Fibroblast of lung (primary cell): ENCODE measurements at places on chromosomes 5 and 9.

DNA sequence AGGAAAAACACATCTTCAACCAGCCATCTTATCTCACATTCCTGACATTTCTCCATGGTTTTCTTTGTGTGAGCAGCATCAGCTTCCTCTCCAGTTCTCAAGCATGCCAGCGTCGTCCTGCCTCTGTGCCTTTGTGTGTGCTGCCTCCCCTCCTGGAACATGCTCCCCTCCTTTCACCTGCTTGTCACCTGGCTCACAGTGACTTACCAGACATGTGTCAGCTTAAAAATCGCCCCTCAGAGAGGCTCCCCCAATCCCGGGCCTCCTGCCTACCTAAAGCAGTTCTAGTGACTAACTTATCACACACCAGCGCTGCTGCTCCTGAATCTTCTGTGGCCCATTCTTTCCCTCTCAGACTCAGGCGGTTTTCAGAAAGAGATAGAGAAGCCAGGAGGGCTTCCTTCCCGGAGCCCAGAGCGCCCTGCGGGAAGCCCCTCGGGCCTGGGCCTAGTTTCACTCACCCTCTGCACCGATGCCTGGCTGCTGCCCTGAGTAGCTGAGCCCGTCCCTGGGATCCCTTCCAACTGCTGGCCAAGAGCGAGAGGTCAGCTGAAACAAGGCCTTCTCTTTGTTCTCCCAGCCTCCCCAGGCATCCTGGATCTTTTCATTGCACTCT, 51.1 kb upstream of the MVB12B start:
- DNase-seq: no peak

GRCh38 chr5:173472164-173472563, 143.9 kb upstream of the STC2 start:
- peak; percentile 99 for DNase-seq

DNA sequence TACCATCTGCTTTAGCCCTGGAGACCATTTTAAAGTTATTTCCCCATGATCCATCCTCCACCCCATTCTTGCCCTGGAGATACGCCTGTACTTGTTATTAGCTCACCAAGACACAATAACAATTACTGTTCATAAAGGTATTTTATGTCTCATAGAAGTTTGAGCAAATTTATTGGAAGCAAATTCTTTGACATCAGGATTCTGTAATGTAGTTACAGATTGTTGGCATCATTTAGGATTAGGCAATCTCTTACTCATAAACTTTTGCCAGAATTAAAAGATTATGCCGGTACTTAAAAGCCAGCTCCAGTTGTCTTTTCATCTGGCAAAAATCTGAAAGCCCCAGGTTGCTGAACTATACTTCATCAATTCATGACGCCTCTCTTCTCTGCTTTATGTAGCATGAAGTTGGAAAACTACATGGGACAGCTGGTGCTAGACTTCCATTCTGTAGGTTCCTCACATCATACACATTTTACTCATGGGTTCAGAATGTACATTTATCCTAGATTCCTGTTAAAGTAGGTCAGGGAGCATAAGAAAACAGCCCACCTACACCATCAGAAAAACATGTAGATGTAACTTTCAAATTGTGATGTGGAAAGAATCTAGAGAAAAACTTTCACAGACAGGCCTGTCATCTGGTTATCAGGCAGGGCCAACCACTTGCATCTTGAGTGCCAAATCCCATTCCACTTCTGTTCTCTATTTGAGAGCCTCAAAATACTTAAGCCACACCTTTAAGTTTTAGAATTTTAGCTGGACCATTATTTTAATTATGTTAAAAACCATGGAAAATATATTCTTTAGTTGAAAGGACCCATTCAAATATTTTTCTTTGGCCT, 14.0 kb downstream of the ATP10B start:
- no peak for DNase-seq

DNA sequence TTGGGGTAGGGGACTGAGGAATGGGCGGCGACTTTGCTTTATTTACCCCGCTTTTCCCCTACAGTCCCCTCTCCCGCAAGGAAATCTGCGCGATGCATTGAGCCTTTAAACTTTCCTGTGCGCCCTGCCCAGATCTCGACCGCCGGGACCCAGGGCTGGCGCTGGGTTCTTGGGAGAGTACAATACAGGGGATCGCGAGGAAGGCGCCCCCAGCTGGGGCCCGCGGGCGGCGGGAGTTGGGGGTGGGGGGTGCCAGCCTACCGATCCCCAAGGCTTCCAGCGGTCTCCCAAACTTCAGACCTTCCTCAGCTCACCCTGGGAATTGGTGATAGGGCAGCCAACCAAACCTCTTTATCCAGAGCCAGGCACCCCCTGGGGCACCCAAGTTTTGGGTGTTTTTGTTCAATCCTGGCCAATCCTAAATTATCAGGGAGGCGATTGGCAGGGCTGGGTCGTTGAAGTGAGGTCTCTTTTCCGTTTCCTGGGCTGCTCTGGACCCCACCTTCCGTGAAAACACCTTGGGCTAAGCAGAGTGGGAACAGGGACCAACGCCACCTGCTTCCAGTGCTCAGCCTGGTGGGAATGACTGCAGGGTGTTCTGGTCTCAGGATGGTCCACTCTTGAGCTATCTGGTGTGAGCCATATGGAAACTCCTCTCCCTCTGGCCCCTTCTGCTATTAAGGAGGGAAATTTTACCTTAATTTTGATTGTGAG, 51.4 kb upstream of the DAB2IP start:
- no peak for DNase-seq

DNA sequence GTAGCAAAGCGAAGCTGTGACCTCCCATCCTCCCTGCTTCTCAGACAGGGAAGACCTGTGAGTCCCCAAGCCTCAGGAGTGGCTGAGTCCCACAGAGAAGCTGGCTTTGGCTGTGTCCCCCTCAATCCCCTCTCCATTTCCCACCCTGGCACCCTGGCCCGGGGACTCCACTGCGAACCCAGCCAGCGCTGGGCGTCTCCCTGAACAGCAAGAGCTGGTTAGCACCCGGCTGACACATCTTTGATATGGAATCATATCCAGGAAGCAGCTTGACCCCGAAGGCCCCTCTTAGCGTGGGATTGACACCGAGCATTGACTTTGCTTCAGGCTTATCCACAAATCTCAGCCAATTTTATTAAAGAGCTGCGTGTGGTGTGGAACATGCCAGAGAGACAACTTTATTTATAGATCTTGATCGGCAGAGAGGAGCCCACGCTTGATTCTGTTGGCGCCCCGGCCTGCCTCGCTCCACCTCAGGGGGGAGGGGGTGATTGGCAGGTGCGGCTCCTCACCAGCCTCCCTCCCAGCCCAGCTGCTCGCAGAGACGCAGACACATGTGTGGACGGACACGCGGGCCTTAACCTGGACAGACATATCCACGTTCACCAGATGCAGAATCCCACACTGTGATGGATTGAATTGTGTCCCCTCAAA, 120.7 kb upstream of the MVB12B start:
- no peak for DNase-seq

DNA sequence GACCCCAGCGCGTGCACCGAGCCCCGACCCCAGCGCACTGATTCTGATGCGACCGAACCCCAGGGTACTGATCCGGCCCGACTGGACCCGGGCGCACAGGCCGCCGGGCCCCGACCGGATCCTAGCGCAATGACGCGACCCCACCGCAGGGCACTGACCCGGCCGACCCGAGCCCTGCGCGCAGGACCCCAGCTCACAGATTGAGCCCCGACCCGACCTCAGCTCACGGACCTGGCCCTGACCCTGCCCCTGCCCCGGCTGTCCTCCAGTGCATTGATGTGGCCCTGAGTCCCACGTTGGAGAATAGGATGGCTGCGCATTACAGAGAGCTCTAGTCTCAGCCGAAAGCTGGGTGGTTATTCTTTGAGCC, 438 bp downstream of the TRIP13 start:
- no peak for DNase-seq

DNA sequence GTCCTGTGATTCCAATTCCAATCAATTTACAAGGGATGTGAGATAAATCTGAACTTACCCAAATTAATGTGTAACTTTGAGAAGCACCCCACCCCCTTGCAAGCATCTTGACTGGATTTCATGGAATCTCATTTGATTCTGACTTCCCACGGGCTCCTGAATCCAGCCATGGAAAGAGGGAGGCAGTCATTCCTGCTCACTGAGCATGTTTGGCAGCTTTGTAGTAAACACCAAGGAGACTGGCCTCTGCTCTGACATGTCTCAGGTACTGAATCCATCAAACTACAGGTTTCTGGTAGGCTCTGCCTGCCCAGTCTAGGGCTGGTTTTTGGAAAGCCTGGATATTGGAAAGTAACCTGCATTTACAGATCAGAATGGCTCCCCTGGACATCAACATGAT, 357.6 kb downstream of the ARHGEF28 start:
- no peak for DNase-seq

GRCh38 chr5:159975462-159976019, 33.4 kb upstream of the TTC1 start:
- peak; percentile 90 for DNase-seq

DNA sequence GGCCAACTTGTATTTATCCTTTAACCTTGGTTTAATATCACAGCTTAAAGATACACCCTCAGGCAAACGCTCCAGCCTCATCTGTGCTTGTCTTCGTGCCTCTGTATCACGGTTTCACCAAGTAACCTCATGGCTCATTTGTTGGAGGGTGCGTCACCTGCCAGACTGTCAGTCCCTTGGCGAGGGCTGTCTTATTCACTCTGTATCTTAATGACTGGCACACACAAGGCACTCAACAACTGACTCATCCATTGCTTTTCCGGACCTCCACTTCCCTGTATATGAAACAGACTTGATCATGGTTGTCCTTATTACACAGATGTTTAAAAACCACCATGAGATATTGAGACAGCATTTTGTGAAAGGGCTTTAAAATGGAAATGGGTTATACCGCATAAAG, 28.0 kb downstream of the LCP2 start:
- DNase-seq: no peak

DNA sequence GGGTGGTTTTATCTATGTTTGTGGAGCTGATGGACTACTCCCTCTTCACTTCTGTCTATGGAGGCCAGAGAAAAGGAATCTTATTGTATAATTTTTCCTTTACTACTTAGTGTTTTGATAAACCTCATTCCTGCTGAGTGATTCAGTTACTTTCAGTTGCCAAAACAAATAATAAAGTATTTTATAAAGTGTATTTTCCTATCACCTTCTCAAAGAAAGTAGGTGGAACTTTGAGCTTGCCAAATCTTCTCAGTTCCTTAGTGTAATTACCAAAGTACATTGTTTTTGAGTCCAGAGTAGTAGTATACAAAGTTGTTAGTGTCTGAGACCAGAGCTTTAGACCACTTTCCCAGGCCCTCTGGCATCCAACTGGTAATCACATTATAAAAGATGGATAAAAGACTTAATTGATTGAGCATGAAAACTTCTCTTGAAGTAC, 13.5 kb downstream of the RABGAP1 start:
- DNase-seq: peak; percentile 76

DNA sequence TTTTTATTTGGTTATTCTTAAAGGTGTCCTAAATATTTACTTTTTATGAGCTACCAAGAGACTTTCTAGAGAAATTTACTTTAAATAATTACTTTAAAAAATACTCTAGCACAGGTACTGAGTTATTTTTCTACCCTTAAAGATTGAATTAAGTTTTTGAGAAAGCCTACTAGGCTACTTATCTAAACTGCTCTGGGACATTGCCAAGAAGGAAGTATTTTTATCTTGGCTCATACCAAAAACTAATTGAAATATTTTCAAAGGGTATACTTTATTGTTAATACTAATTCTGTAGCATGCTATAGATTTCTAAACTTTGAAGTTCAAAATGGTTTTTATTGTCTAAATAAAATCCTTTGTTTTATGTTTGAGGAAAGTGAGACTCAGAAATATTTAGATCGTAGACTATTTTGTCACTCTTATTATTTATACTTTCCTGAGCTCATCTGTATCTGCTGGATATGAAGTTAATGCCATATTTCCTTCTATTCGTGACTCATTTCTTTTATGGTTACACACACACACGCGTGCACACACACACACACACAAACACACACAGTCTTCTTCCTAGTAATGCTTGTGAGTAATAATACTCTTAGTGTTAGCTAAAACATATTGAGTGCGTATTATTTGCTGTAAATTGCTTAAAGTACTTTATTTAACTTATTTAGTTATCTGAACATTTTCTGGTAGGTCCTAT, 89.5 kb downstream of the MAN2A1 start:
- DNase-seq: peak; percentile 12

- no peak for DNase-seq
These were observed 91.0 kb upstream of the SH3PXD2B start for GRCh38 chr5:172545291-172545801.

GRCh38 chr9:128333451-128333869, 6.9 kb upstream of the SLC27A4 start:
- DNase-seq: no peak

- DNase-seq: no peak
These were observed 15.0 kb downstream of the ABHD17B start for GRCh38 chr9:71895955-71896354.

- DNase-seq: no peak
These were observed 156.4 kb upstream of the SMIM23 start for GRCh38 chr5:171629221-171629620.

GRCh38 chr5:85813146-85813545, 804.6 kb upstream of the COX7C start:
- no peak for DNase-seq

DNA sequence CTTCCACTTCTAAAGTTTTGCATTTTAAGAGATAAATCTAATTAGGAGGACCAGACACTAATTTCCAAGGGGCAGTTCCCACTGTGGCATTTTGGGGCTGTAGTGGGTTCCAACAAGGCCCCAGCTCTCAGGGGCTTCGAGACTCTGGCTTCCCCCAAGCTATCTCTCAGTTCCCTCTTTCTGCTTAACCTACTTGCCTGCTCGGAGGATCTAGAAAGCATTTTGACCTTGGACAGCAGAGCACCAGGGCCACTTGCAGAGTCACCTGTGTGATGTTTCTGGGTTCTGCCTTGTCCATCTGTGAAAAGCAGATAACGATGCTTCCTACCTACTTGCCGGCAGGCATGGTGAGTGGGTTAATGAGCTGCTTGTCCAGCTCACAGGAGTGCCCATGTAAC, 175.4 kb downstream of the MED10 start:
- no peak for DNase-seq

DNA sequence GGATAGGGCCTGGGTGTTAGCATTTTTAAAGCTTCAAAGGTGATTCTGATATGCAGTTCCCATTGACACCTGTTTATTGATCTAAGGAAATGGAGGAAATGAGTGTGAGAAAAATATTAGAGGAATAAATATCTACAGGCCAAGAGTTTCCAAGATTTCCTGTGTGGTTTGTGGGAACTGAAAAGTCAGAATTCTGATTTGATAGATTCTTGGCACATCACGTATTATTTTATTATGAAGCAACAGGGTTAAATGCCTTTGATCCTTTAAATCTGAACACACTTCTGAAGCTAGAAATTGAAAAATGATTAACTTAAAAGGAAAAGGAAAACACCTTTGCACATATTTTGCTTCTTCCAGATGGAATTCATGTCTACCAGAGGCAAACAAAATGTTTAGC, 113.7 kb downstream of the CD180 start:
- peak; percentile 18 for DNase-seq

- no peak for DNase-seq
These were observed 85.6 kb upstream of the SLC44A1 start for GRCh38 chr9:105158898-105159297.

DNA sequence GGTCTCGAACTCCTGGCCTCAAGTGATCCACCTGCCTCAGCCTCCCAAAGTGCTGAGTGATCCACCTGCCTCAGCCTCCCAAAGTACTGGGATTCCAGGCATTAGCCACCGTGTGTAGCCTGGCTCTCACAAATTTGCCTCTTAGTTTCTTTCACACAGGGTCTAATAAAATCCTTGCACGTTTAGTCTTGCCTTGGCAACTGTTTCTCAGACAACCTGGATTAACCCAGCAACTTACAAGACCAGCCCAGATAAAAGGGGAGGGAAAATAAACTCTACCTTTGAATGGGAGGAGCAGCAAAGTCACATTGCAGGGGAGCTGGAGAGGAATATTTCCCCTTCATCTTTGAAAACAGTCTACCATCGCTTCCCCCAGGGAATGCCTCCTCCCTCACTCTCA, 29.3 kb upstream of the GNA14 start:
- DNase-seq: no peak
